ENCODE measurements at places on chromosomes 12 and 14.

- no peak for DNase-seq
Observed at GRCh38 chr14:98798099-98798498, 473.9 kb downstream of the BCL11B start.

DNA sequence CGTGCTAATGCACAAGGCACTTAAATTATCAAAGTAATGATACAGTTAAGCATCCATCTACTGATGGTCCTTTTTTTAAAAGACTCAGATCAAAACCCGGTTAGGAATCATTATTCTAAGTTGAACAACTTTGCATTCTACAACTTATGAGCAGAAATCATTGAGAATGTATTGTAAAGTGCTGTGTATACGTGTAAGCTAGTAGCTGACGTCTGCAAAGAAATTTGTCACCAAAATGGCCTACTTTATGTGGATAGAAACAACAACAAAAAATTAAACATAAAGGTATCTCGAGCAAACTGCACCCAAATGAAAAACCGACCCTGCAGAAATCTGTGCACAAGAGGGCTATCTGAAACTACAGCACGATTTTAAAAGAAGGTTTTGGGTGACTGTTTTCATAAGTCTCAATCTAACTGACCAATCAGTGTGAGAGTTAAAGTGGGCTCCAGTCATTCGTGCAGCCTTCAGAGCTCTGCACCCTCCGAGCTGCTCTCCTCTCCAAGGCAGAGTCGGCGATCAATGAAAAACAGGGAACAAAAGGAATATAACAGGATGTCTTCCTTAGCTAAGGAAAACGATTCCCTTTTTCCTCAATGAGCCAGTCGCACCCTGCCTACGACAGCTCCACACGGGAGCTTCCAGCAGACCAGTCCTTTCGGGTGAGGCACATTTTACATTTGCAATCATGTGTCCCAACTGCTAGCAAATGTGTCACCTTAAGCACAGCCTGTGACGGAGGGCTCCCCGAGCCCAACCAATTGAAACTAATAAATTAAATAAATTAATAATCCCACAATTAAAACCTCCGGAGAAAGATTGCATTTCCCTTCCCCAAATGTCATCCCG lies 200.7 kb upstream of the FOXN3 start:
- DNase-seq = no peak

DNA sequence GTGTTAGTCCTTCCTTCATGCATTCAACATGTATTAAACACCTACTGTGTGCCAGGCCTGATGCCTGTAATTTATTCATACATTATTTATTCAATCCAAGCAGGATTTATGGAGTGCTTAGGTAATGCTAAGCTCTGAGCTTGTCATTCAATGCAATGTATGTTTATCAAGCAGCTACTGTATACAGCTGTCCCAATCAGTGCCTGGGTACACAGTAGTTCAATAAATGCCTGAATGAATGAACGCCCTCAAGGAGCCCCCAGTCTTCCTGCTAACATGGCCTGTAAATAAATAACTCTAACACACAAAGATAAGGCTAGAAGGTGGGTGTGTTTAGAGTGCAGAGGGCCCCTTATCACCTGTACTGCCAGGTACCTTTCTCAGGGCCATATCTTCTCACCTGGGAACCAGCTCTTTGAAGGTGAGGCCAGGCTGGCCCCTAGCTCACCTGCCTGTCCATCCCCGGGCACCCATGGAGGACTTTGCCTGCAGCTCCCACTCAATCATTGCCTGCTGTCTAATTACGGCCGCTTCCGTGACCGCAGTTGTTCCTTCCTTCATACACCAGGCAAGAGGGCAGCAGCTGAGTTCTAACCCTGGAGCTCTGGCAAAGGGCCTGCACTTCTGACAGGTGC lies 20.0 kb upstream of the KDM2B start:
- no peak for DNase-seq

DNA sequence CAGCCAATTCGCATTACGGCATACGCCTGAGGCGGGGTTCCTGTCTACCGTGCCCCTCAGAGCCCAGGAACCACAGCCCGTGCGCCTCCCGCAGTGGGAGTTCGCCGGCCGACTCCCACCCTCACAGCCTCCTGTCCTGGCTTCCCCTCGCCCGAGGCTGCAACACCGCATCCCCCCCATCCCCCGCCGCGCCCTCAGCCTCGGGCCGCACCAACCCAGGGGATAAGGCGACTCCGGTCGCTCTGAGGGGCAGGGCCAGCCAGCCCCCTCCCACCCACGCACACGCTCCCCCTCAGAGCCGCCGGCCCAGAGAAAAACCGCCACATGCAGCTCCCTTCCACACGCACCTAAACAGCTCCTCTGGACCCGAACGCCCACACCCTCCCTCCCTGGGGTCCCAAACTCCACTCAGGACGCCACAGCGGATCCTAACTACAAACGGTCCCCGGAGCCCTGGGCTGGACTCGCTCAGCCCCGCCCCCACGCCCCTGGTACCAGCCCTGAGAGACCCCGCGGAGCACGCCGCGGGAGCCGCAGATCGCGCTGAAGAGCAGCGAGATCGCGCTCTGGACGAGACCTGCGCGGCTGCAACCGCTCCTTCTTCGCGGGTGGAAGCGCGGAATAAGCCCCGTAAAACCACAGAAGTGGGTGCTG lies at the start of gene C14orf39:
Gene C14orf39, minus strand, starts transcription at position 466 of the 654 bp plus-strand sequence. CDS start 985 bp downstream, outside the sequence.
- peak; percentile 11 for DNase-seq

DNA sequence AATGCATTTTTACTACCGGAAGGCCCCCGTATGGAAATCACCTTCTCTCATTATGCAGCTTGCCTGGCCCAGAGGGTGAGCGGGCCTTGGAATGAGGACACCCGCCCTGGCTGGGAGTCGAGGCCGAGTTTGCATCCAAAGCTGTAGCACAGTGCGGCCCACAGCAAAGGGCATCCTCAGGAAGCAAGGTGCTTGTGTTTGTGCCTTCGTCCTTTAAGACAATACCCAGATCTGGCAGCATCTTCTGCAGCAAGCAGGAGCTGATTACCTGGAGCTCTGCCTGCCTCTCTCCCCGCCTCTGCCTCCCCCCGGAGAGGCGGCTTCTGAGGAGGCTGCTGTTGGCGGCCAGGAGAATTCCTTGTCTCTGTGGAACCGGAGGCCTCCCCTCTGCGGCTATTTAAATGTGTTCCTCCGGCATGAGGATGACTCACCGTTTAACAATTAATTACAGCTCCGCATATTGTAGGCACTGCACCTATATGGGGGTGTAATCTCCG lies 145.3 kb downstream of the CACNA1C start:
- DNase-seq = no peak

DNA sequence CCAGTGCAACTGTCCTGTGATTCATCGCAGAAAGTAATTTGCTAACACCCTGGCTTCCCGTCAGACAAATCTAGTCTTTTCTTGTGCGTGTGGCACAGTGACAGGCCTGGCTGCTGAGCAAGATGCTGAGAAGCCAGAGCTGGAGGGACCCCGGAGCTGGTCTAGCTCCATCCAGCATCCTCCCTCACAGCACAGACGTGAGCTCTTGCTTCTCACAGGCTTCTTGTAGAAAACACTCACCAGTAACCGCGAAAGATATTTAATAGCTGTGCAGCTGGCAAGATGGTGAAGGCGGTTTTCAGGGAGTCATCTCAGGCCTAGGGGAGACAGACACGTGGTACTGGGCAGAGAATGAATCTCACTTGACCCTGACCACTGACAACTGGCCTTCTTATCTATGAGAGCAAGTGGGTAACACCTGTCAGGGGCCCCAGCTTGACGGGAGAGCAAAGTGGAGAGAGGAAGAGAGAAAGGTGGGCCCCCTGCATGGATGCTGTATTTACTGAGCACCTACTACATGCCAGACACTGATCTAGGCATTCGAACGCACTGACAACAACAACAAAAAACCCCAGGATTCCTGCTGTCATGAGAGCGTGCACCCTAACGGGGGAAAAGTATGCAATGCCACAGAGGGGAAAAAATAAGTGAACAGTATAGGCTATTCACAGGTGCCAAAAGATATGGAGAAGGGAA lies 63.3 kb downstream of the CCDC88C start:
- DNase-seq = no peak

All from AG04450 (cell line).